CD14-positive monocyte (primary cell): ENCODE measurements at places on chromosomes 1 and 21.

DNA sequence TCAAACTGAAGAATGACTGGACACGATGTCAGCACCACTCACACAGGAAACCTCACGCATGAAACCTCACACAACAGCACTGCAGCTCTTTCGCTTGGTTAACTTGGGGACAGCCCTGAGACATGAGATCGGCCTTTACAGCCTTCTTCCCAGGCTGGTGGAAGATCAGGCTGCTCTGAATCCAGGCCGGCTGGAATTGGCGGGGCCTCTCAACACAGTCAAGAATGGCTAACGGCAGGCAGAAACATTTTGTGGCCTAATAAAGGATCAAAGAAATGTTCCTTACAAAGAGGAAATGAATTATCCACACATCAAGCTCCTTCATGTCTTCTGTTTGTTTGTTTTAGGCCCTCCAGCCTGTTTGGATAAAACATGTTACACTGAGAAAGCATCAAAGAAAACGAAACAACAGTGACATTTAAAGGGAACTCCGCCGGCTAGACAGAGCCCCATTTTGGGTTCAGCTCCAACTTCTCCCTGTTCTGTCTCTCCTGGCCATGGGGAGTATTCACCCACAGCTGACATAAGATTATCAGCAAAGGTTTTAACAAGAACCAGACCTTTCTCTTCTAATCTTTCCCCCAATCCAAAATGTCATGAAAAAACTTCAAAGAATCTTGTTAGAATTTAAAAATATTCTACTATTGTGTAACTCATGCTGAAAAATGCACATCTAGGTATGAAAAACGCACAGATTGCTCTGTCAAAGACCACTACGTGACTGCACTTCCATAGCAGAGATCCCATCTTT, 131.2 kb downstream of the SLC45A1 start:
- no peak for DNase-seq

DNA sequence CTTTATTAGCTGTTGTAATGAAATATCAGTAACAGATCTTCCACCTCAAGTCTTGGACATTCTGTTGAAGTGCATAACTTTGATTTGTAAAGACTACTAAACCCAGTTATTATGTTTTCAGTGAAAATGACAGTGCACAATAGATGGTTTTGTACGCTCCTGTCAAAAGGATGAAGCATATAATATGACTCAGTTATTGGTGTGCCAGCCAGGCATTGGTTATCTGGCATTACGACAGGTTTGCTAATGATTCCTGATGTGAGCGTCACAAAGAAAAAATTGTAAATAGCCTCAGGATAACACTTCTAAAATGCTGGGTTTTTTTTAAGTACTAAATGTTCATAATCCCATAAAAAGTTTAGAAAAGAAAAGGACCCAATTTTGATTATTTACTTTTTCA, 147.9 kb downstream of the MAGI3 start:
- DNase-seq, result no peak

DNA sequence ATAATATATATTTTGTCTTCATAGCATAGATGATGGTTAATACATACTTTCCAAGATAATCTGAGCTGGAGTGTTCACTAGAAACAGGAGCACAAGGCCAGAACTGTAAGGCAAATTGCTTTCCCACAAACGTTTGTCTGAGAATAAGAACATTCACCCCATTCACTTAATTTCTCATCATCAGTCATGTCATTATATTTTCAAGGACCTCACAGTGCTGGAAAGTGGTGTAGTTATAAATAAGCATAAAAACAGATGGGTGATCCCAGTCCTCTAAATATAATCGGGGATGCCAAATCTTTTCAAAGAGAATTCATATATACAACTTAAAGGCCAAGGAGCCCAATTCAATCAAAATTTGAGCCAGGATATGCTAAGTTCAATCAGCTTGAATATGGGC, 8.4 kb downstream of the PRRX1 start:
- DNase-seq, result no peak

DNA sequence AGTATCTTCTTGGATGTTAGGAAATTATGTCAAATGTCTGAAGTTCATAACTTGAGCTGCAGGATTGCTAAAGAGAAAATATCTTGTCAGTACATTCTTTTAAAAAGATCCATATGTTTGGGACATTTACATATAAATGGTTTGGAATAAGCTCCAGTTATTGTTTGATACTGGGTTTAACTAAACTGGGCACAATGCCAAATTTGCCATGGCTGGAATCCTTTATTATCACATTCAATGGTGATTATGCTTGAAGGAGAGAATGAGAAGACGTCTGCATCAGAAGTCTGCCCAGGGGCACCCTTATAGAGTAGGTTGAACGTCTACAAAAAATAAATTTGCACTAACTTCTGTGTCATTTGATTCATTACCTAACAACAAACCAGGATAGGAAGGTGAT, 652.5 kb downstream of the AMY1C start:
- no peak for DNase-seq
